ENCODE measurements at places on chromosomes 3 and 15. TPM values are rescaled to one million over a fixed set of nuclear protein-coding genes. Genes with fewer than 3 reads are reported as not detected.

DNA sequence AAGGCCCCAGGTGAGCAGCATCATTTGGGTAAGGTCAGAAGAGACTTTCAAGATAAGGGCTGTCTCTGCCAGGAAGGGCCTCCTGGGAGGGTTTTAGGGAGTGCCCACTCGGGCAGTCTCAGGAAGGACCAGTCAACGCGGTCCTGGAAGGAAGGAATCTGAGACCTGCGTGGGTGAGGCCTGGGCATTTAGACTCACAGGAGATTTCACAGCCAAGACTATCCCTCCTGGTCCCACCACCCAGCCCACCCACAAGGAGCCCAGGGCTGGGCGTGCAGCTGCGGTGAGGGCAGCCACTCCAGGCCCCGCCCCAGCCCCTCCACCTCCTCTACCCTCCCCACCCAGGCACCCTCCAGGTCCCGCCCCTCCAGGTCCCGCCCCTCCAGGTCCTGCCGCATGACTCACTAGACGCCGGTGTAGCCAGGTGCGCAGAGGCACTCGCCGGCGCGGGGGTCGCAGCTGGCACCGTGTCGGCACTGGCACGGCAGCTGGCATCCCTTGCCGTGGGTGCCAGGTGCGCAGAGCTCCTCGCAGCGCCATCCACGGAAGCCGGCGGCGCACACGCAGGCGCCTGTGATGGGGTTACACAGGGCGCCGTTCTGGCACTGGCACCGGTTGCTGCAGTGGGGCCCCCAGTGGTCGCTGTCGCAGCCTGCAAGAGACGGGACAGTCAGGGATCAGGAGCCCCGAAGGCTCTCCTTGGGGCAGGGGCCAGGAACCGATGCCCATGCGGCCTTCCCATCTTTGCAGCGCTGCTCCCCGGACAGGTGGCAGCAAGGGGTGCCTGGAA is 112.7 kb downstream of the RAB11A start:
- DNase-seq: no peak

- no peak for DNase-seq
These were observed 103.8 kb downstream of the ADCY5 start for GRCh38 chr3:123344907-123345594.

The CPLX3 gene
- polyA plus RNA-seq: not detected

- DNase-seq: no peak
These were observed 7.7 kb downstream of the HOMER2 start for GRCh38 chr15:82944821-82945220.

The CLEC3B gene
- 27.0 TPM for polyA plus RNA-seq

The TMCO5A gene
- not detected for polyA plus RNA-seq

DNA sequence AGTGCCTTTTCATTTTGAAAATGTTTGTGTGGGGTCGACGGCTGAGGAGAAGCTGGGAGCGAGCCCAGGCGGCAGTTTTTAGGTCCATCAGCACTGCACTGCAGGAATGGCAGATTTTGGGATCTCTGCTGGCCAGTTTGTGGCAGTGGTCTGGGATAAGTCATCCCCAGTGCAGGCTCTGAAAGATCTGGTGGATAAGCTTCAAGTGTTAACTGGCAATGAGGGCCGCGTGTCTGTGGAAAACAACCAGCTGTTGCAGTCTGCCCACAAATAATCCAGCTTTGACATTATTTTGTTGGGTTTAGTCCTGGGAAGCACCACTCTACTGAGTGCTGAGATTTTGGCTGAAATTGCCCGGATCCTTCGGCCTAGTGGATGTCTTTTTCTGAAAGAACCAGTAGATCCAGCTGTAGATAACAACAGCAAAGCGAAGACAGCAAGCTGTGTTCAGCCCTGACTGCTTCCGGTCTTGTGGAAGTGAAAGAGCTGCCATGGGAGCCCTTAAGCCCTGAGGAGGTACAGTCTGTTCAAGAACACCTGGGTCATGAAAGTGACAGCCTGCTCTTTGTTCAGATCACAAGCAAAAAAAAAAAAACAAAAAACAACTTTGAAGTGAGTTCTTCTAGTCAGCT is 13.1 kb upstream of the ANP32A start:
- no peak for DNase-seq

GRCh38 chr3:185366074-185366335 is 3.1 kb downstream of the MAP3K13 start:
- no peak for DNase-seq

DNA sequence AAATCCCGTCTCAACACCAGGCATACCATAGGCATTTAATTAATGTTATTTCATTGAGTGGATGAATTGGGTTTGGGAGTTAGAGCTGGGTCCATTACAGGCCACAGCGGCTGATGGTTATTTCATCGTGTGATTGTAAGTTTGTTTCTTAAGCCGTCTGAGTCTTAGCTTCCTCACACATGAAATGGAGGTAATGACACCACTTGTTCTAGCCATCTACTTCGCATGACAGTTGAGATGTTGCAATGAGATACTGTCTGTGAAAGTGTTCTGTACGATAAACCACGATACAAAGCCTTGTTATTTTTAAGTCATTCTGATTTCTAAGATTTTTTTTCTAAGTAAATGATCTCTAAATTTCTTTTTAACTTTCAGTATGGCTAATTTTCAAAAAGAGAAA is 8.6 kb upstream of the TP63 start:
- DNase-seq: no peak

The A4GNT gene
- polyA plus RNA-seq: 1.5 TPM

GRCh38 chr3:52216585-52217408 is 8.6 kb downstream of the TLR9 start:
- DNase-seq: no peak

The HEMK1 gene
- 19.9 TPM for polyA plus RNA-seq

GRCh38 chr3:146035366-146035765 is 125.6 kb downstream of the PLOD2 start:
- no peak for DNase-seq

- DNase-seq: no peak
These were observed 389.5 kb upstream of the RASGRP1 start for GRCh38 chr15:38954090-38954489.

DNA sequence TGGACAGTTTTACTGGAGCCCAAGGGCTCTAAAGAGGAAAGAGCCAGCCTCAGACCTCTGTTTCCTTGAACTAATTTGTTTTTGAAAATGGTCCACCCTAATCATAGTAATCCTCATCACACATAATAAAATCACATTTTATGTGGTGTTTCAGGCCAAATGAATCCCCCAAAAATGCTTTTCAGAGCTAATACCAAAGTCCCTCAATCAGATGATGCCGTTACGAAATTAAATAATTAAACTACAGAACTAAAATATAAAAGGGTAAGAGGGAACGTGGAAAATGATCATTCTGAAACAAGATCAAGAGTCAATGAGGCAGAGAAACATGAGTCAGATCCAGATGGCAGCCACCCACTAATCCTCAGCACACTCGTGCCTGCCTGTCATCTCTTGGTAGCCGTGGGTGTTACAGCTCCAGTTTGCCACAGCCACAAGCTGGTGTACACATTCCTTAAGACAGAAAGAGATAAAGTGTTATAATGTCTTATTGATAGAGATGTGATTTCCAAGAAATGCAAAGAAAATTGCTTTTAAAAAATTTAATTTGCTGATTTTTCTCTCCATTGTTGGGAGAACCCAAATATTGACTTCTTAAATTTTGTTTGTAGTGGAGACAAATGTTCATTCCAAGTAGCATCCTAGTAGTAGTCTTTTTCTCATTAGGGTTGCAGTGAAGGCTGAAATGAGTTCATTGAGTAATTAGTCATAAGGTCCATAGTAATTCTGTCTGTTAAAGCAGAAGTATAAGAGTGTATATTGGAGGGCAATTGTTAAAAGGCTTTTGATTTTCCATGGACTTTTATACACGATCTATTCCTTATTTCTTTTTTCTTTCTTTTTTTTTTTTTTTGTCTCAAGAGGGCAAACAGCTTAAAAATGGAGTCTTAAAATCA is 104.2 kb downstream of the AGBL1 start:
- no peak for DNase-seq

GRCh38 chr15:70185251-70185711 is 87.6 kb upstream of the TLE3 start:
- DNase-seq: no peak

The ANKUB1 gene
- polyA plus RNA-seq: 0.63 TPM

- no peak for DNase-seq
These were observed at the start of gene GATA2 for GRCh38 chr3:128492671-128493569. GATA2 (minus strand) TSS chr3:128493201; CDS start chr3:128487031, 6,170 bp downstream.

- DNase-seq: no peak
These were observed 135.4 kb downstream of the MCTP2 start for GRCh38 chr15:94366781-94367180.

GRCh38 chr3:18870642-18871041 is 277.7 kb upstream of the KCNH8 start:
- DNase-seq: no peak

GRCh38 chr3:183555541-183556081 is at the start of gene KLHL6:
KLHL6 (minus strand) TSS chr3:183555706; CDS start chr3:183555653, 53 bp downstream.
- DNase-seq: no peak

The IL17RB gene
- polyA plus RNA-seq: 8.4 TPM

The EFCC1 gene
- polyA plus RNA-seq: 1.1 TPM

DNA sequence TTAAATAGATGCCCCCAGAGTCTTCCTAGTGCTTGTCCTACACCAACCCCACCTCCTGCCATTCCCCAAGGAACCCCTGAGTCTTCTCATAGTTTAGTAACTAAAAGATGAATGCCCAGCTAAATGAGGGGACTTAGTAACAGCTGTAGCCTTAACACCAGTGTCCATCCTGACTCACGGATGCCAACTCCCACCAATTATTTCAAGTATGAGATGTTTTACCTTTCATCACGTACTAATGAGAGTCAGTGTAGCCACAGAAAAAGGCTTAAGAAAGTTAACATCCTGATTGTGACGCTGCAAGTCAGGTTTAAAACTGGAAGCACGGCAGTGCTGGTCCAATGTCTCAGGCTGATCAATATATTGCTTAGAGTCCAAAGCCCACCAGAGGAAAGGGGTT is 109.9 kb downstream of the FMN1 start:
- no peak for DNase-seq

GRCh38 chr15:89450076-89451006 is 46.0 kb downstream of the RHCG start:
- no peak for DNase-seq

The SETD2 gene
- polyA plus RNA-seq: 69.2 TPM

- no peak for DNase-seq
These were observed 109.2 kb downstream of the CD47 start for GRCh38 chr3:107981471-107982111.

- no peak for DNase-seq
These were observed 162.6 kb upstream of the ABI3BP start for GRCh38 chr3:101155825-101156224.

GRCh38 chr3:76561494-76562236 is 478.2 kb upstream of the ROBO2 start:
- no peak for DNase-seq

The ROPN1 gene
- polyA plus RNA-seq: not detected

The MCTP2 gene
- 26.4 TPM for polyA plus RNA-seq

- DNase-seq: no peak
These were observed 136.7 kb upstream of the VEPH1 start for GRCh38 chr3:157639756-157640426.

DNA sequence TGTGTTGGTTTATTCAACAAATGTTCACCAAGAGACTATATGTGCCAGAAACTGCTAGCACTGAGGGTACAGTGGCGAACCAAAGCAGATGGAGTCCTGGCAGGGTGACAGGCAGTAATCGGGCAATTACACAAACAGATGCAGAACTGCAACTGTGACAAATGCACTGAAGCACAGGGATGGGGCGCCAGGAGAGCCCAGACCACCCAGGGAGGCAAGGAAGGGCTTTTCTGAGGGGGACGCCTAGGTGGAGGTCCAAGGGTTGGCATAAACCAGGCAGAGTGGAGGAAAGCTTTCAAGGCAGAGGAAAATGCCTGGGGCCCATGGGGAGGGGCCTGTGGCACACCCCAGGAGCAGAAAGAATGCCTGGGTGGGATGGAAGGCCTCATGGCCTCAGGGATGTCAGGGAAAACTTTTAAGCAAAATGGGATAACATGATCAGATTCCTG is 5.5 kb downstream of the DIS3L start:
- no peak for DNase-seq

DNA sequence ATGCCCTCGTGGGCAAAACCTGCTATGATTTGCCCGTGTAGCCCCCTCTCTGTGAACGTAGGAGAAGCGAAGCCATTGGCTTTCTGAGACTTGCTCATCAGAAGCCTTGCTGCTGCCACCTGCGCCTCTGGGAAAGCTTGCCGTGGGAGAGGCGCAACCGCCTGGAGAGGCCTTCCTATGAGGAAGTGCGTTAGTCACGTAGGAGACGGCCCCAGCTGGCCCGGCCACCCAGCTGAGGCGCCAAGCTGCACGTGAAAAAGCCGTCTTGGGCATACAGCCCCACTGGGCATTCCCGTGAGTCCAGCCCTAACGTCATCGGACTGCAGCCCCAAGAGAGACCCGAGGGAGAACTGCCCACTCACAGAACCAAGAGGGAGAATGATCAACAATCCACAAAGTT is 49.1 kb upstream of the TJP1 start:
- no peak for DNase-seq

- peak; percentile 89 for DNase-seq
These were observed at the start of gene EIF2B5 for GRCh38 chr3:184135149-184135910. EIF2B5 (plus strand) TSS chr3:184135358; CDS start chr3:184135386, 28 bp downstream.

The POTEB gene
- not detected for polyA plus RNA-seq

DNA sequence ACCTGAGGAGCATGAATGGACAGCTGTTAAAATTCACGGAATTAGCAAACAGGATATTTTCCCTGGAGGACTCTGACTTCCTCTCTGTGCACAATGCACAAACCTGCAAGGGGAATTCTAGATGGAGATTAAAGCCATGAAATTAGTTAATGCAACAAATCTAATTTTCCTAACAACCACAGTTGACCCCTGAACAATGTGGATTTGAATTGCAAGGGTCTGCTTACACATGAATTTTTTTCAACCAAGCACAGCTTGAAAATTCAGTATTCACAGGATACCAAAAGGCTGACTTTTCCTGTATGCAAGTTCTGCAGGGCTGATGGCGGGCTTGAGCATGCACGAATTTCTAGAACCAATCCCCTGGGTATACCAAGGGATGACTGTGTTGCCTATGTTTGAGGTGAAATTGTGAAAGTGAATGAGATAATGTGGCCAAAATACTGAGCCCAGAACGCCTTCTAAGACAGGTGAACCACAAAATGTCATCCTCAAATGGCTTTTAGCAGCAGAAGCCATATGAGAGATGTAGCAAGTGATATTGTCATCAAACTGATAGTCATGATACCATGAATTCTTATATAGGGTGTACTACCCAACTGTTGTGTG is 52.5 kb downstream of the COL8A1 start:
- DNase-seq: no peak

The GP5 gene
- polyA plus RNA-seq: 0.40 TPM

DNA sequence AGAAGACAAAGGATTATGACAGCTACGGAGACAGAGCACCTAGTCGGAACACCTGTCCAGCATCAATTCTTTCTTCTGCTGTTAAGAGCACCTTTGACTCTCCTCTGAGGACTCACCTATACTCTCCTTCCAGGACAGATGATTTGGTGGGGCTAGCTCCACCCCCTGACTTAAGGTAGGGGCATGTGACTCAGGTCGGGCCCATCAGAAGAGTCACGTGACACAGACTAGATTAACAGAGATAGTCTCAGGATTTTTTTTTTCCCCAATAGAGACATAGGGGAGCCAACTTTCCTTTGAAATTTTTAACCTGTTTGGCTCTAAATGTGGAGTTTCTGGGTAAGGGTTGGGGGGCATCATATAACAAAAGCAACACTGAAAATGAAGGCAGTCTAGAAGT is 11.4 kb upstream of the WNT5A start:
- DNase-seq: no peak

- DNase-seq: no peak
These were observed 149.1 kb downstream of the SEMA6D start for GRCh38 chr15:47866446-47866845.

- no peak for DNase-seq
These were observed 127.2 kb upstream of the IL12A start for GRCh38 chr3:159861369-159861987.
